ENCODE measurements at places on chromosomes 6 and 20.

- no peak for DNase-seq
These were observed 79.1 kb upstream of the SLC22A23 start for GRCh38 chr6:3535776-3536435.

DNA sequence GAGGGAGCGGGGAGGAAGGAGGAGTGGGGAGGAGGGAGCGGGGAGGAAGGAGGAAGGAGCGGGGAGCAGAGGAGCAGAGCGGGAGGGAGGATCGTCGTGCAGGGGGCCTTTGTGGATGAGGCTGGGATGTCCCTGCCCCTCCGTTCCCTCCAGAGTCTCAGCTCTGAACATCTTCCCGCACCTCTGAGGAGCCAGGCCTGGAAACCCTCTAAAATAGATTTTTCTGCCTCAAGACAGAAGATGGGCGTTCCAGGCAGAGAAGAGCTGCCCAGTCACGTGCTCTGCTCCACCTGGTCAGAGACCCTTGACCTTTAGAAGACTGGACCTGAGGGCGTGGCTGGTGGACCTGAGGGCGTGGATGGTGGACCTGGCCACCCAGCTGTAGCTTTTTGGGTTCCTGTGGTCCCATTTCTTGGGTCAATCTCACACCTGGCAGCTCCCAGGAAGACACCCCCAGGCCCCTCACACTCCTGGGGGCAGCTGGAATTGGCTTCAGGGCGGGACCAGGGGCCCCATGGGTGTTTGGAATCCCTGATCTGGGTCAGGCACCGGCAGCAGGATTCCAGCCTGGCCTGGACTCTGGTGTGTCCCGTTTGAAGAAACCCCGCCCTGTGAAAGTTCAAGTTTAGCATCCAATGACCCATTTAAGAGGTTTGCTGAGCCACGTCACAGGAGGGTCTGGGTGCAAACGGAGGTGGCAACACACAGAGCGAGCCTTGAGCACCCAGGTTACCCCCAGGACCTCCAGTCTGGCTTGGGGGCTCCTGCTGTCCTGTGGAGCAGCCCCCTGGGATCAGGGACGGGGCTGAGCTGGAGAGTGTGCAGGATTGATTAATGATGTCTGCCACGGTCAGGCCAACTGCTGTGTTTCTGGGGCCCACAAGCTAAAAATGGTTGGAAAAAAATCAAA is 96.9 kb upstream of the BHLHE23 start:
- DNase-seq = no peak

DNA sequence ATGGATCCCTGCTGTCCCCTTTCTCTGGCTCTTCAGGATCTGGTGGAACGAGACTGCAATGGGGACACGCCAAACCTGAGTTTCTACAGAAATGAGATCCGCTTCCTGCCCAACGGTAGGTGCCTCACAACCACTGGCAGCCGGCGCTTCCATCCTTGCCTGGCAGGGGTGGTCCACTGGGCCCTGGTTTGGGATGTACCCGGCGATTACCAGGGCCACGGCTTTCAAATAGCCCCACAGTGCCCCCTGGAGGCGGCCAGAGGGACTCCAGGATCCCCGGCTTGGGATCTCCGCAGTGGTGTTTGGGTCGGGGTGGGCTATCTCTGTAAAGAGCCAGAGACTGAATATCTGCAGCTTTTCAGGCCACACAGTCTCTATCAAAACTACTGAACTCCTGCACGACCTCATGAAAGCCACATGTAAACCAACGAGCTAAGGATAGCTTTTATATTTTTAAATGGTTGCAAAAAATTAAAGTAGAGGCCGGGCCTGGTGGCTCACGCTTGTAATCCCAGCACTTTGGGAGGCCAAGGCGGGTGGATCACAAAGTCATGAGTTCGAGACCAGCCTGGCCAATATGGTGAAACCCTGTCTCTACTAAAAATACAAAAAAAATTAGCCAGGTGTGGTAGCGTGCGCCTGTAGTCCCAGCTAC is 3.7 kb downstream of the OGFR start:
- peak; percentile 39 for DNase-seq

GRCh38 chr20:37377346-37378081 is 31.6 kb downstream of the SRC start:
- DNase-seq = no peak
